Stromal cell of bone marrow (primary cell): ENCODE measurements at places on chromosomes 1 and 21.

DNA sequence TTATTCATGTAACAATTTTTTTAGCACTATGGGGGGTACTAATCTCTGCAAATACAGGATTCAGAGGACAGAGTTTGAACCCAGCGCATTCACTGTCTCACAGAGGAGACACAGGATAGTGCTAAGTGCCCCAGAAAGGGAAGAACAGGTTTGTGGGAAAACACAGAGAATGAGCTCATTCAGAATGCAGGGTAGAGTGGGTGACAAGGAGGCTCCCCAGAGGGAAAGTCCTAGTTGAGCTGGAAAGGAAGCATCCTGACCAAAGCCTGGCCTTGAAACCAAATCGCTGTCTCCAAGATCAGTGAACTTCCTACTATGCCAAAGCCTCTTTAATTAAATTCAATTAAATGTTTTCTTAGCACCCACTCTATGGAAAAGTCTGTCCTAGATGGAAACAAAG lies 19.0 kb upstream of the RGS2 start:
- no peak for DNase-seq

DNA sequence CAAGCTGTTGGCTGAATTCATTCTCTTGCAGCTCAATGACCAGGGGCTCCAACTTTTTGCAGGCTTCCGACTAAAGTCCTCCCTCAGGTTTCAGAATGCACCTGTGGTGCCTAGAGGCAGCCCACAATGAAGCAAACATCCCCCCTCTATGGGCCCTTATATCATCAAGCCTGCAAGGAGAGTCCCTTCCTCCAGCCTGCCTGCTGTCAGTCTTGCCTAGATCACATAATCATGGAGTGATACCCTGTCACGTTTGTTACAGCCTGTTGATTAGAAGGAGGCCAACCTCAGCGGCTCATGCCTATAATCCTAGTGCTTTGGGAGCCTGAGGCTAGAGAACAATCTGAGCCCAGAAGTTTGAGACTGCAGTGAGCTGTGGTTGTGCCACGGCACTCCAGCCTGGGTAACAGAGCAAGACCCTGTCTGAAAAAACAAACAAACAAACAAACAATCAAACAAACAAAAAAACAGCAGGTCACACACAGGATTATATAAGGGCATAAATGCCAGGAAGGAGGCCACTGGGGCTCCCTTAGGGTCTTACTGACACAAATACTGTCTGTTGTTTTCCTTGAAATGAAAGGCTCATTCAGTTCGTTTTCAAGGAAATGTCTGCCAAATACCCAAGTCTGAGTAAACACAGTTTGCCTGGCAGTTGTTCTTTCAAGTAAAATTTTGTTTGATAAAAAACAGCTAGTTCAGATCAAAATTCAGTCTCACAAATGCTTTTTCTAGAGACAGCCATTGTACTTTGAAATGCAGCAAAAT lies 4.7 kb upstream of the SPRR3 start:
- no peak for DNase-seq

DNA sequence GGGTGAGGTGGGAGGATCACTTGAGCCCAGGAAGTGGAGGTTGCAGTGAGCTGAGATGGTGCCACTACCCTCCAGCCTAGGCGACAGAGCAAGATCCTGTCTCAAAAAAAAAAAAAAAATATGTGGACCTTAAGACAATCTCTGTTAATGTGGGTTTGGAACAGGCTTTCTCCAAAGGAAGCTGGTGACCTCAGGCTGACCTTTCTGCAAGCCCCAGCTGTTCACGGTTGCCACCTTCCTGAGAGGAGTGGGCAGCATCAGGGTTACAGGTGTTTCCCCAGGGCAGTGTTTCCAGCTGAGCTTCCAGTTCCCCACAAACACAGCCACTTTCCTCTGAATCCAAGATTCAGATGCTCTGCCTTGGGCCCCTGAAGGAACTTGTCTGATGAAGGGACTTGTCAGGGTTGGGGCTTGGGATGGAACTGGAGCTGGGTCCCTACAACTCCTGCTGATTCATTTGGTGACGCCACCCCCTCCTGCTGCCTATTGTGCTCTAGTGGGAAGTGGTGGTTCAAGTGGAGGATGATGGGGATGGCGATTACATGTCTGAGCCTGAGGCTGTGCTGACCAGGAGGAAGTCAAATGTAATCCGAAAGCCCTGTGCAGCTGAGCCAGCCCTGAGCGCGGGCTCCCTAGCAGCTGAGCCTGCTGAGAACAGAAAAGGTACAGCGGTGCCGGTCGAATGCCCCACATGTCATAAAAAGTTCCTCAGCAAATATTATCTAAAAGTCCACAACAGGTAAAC lies 1.9 kb downstream of the ZBTB48 start:
- no peak for DNase-seq

DNA sequence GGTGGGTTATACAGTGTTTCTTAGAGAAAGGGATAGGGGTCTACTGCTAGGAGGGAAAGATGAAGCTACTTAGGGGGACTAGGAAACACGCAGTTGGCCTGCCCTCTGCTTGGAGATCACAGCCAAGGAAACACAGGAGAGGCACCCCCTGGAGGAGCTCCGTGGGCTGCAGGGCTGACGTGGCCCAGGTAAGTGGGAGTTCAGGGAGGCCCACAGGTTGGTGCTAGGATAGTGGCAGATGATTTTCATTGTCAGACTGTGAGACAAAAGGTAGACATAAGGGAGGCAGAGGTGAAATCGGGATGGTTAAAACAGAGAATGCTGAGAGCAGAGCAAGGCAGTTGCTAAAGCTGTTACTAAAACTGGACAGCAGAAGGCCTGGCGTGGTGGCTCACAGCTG lies 463.0 kb downstream of the DSCAM start:
- DNase-seq, result no peak

DNA sequence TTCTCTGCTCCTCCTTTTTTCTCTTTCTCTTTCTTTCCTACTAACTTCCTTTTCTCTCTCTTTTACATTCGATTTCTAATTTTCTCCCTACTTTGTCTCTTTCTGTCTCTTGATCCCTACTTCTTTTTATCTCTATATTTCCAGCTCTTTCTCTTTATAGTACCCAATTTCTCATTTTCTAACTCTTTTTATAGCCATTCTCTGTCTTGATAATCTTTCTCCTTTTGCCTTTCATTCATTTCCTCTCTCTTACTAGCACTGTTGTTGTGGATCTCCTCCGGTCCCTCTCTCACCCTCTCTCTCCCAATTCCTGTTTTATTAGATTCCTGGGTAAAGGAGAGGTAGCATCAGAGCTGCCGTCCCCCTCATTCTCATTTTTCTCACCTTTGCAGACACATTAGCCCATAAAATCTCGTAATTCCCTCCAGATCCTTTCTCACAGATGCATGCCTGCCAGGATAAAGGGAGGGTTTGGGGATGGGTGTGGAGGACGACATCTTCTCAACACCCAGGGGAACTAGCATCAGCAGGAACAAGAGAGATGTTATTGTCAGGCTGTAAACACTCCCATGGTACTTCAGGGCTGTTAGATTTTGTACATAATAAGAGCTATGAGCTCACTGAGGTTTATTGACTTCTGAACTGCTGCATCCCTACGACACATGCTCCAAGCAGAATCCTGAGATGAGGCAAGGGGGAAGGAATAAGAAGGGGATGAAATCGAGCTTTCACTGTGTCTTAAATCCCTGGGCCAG lies 159.0 kb upstream of the GALNT2 start:
- no peak for DNase-seq

GRCh38 chr1:202998836-202999750 lies 8.1 kb upstream of the TMEM183A start:
- DNase-seq, result peak; percentile 22

DNA sequence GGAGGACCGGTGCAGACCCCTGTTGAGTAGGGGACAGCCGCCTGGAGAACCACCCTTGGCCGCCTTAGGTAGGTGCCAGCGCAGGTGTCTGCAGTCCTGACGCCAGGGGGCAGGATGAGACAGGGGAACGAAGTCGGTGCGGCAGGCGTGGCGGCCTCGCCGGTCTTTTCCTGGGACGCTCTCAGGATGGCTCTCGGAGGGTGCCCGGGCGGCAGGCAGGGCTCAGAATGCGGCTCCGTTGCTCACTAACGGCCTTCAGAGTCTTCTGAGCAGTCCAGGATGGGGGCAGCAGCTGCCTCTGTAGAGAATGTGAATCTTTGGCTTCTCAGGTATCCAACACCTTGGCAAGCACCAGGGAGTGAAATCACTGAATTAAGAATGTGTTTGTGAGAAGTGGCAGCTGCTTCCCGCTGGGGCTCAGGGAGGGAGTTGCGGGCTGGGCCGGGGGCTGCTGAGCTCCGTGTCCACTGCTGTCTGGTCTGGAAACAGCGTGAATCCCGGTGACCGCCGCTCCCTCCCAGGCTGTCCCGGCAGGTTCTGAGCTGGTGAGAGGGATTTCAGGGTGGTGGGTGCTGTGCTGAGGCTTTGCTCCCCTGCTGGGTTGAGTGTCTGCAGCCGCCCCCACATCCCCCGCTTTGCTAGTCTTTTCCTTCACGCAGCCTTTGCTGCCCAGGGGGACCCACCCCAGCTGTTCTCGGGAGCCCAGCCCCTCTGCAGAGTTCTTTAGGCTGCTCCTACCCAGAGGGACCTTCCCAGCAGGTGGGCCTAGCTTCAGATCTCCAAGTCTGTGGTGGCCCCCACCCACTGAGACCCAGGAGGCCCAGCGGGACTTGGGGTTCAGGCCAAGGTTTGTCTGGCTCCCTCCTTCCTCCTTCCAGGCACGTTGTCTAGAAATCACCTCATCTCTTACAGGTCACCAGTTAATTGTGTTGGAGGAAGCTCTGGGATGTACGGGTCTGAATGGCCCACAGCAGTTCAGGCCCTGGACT lies 11.1 kb upstream of the C1orf174 start:
- DNase-seq, result no peak

DNA sequence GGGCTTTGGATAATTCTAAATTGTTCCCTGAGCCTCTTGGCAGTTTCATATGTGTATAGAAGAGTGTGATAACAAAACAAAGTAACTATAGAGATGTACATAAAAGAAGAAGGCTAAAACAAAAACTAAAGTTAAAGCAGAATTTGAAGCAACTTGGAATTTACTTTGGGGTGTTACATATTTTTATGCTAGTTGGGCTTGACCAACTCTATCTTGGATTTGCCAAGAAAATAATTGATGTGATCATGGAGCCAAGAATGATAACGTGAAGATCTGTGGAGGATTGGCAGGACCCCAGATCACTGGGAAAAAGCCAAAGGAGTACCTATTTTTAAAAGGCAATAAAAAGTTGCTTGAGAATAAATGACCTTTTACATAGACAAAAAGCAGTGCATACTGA lies 206.9 kb downstream of the LMO4 start:
- DNase-seq, result no peak

GRCh38 chr1:67632811-67633655 lies 52.0 kb upstream of the GADD45A start:
- no peak for DNase-seq

GRCh38 chr1:212683357-212683722 lies 16.3 kb downstream of the BATF3 start:
- no peak for DNase-seq

- DNase-seq, result no peak
These were observed 3.1 kb downstream of the TRAF5 start for GRCh38 chr1:211329764-211330201.

- DNase-seq, result no peak
These were observed 19.9 kb upstream of the KCNE2 start for GRCh38 chr21:34343838-34344381.

DNA sequence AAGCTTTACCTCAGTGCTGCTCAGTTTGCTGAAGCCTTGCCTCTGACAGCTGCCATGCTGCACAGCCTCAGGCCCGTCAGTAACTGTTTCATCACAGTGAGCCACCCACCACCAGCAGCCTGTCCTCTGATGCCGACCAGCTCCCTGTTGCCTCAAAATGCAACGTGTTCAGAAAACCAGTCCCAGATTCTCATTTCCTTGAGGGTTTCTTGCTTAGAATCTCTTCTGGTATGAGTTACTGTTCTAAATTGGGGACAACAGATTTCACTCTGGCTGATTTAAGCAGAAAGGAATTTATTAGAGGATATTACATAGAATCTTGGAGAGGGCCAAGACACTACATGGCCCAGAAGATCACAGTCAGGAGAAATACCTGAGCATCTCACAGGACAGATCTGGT lies 11.0 kb downstream of the UBL4B start:
- DNase-seq, result no peak

DNA sequence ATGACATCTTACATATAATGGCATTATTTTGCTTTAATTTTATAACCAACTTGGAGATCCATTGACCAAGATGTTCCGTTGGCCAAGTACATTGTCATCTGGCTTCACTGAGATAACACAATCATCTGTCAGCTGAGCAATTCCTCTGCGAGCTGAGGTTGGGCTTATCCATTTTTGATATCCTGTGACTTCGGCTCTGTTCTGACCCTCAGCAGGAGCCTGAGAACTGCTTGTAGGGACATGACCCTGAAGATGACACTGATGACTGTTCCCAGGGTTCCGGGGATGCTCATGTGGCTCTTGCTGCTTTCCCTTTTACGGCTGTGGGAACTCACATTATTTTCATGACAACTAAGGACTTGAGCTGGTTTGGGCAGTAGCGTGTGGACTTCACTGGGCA lies 51.2 kb downstream of the TLR5 start:
- no peak for DNase-seq

DNA sequence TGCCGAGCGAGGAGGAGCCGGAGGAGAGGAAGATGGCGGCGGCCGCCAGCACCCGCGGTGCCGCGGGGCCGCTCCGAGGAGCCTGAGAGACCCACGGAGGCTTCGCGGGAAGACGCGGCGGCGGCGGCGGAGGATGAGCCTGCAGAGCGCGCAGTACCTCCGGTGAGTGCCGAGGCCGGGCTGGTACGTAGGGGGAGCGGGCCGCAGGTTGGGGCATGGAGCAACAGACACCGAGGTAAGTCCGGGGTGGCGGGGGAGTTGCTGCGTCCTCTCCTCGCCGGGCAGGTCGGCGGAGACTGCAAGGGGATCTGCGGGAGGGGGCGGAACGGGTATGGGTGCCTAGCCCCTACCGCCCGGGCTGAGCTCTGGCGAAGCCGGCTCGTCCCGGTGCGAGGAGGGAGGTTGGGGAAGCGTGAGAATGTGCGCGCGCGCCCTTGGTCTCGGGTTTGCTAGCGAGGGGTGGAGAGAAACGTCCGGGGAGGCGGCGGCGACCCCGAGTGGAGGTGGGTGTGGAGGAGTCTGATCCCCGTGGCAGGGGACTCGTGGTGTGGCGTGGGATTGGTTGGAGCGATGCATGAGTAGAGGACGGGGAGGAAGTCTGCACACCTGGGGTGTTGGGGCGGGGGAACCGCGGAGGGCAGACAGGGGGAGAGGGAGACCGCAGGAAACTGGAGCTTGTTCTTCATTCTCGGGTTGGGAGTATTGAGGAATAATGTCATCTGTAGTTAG lies at the start of gene SMG7:
SMG7 (plus strand) TSS at position 12 of the 729 bp plus-strand sequence; CDS start at position 134, 122 bp downstream.
- DNase-seq, result no peak

DNA sequence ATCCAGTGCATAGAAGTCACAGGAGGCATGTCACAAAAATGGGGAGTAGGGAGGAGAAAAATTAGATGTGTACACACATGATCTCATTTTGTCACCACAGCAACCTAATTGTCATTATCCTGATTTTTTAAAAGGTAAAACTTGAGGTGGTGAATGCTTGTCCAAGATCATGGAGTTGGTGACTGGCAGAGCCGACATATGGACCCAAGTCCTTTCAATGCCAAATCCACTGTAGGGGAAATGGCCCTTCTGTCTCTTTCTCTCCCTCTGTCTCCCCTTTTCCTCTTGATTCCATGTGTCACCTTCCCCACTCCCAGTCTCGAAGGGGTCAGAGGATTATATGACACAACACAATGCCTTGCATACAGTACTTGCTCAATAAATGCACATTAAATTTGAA lies 65.7 kb upstream of the JUN start:
- DNase-seq, result no peak
